AG09319 (cell line): ENCODE measurements at places on chromosomes 5 and 9.
A peak's percentile ranks its signal among the peaks of the same experiment; 100 is the strongest.

GRCh38 chr9:89958086-89958485, 353.3 kb downstream of the GADD45G start:
- DNase-seq: no peak

DNA sequence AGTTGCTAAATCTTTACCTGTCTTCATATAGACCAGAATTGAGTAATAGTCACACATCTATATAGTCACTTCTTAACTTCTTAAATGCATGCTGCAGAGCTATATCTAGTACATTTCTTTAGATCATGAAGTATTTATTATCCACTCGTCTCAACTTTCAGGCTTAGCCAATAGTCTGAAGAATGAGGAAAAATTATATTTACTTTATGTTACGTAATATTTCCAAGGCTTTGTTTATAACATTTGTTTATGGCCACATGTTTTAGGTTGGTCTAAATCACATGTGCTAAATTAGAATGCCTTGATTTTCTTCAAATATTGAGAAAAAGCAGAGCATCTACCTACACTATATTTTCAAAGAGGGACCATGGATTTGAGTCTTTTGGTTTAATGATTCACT, 47.2 kb upstream of the RGMB start:
- no peak for DNase-seq

DNA sequence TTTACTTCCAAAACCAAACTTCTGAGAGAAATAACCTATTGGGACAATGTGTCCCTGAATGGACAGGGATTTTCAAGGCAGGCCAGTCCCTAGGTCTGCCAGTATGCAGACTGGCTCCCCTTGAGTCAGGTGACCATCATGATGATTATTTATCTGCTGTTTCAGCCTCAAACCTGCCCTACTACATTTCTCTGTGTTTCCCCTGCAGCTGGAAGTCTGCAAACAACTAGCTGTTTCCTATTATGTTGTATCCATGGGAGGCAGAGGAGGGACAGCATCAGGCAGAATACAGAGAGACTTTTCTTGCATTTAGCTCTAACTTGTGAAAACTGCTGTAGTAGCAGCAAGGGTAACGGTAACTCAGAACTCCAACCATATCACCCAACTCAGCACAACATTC, 36.2 kb upstream of the IFNK start:
- no peak for DNase-seq

DNA sequence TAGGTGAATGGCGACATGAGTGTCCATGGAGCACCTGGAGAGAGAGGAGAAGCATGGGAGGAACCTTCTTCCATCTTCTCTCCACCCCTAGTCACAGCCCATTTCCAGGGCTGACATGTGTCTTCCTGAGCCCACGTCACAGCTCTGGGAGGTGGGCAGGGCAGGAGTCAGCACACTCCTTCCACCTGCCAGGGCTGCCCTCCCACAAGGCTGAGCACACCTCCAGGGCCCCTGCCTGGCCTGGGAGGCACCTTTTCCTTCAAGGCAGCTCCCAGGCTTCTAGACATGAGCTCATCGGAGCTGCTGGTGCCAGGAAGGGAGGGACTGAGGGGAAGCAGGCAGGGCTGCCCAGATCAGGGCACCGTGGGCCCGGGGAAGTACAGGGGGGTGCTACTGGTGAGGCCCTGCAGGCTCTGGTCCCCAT, 13.6 kb upstream of the SYNPO start:
- DNase-seq: no peak

- no peak for DNase-seq
Measured at GRCh38 chr9:135945969-135946368, 15.2 kb downstream of the UBAC1 start.

DNA sequence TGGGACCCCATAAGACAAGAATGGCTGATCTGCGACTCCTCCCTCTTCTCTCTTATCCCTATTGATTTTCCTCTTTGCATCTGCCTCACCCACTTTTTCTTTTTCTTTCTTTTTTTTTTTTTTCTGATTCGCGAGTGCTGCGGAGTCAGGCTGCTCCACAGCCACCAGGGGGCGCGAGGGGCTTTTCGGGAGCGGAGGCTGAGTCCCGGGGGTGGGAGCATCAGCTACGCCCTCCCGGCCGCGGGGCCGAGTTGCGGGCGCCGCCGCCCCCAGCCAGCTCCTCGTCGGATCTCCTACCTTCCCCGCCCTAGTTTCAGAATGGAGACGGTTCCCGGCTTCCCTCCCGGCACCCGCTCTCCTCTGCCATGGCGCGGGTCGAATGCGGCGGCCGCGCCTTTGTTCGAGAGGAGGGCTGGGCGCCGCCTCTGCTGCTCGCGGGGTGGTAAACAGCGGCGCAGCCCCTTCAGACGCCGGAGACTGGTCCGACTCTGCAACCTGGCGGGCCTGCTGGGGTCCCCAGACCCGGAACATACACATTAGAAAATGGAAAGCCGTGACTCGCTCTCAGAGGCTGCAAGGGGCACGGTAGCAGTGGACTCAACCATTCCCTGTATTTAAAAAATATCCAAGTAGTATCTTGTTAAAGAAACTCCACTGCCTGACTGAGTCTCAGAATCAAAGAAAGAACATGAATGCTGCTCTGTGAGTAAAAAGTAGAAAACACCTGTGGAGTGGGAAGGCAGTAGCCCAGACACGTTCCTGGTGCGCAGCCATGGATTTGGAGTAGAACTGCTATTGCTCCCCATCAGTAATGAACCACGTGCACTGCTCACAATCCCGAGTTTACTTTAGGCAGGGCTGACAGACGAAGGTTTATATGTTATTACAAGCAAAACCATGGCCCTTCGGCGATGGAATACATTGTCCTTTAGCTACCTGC, 55.7 kb downstream of the DPYSL3 start:
- DNase-seq: peak; percentile 79

GRCh38 chr5:93790401-93790800, 49.0 kb upstream of the POU5F2 start:
- DNase-seq: no peak

DNA sequence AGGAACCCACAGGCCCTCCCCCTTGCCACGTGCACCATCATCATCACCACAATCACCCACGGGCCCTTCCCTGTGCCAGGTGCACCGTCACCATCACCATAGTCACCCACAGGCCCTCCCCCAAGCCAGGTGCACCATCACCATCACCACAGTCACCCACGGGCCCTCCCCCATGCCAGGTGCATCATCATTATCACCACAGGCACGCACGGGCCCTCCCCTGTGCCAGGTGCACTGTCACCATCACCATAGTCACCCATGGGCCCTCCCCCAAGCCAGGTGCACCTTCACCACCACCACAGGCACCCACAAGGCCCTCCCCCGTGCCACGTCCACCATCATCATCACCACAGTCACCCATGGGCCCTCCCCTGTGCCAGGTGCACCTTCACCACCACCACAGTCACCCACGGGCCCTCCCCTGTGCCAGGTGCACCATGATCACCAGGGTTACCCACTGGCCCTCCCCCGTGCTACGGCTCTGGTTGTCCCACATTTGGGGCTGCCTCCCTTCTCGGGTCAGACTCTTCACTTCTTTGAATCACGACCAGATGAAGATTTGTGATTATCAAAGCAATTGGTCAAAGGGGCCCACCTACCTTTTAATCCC, 69.1 kb upstream of the OLFM1 start:
- no peak for DNase-seq

- no peak for DNase-seq
Measured at GRCh38 chr5:78213799-78214198, 80.7 kb downstream of the AP3B1 start.

DNA sequence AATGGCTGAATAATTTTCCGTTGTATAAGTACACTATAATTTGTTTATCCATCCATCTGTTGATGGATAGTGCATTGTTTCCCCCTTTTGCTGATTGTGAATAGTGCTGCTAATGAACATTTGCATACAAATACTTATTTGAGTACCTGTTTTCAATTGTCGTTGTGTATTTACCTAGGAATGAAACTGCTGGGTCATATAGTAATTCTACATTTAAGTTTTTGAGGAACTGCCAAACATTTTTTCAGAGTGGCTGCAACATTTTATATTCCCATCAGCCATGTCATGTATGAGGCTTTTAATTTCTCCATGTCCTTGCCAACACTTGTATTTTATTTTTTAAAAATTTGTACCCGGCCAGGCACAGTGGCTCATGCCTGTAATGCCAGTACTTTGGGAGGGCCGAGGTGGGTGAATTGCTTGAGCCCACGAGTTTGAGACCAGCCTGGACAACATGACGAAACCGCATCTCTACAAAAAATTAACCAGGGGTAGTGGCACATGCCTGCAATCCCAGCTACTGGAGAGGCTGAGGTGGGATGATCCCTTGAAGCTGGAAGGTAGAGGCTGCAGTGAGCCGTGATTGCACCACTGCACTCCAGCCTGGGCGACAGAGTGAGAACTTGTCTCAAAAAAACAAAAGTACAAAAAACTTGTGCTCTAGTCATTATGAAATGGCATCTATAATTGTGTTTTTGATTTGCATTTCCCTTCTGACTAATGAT, 2.2 kb upstream of the ANXA6 start:
- no peak for DNase-seq

- no peak for DNase-seq
Measured at GRCh38 chr5:1743061-1743768, 56.4 kb downstream of the MRPL36 start.

- DNase-seq: no peak
Measured at GRCh38 chr5:57453728-57454127, 28.9 kb downstream of the ACTBL2 start.

GRCh38 chr9:83147315-83148149, 84.6 kb upstream of the RASEF start:
- no peak for DNase-seq

DNA sequence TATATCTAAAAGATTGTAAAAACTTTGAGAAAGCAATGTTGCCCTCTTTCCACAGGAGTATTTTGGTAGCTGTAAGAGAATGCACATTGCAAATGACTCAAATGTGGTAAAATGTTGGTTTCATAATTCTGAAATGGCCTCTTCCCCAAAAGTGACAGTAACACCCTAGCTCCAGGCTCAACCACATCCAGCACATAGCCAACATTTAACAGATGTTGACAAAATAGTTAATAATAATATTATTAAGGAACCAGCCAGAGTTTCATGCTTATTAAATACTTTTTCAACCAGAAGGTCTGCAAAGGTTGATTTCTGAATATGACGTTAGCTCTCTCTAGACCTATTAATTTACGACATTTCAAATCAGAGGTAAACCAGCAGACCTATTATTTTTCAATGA, 1.3 kb downstream of the ANXA1 start:
- DNase-seq: no peak

- peak; percentile 2 for DNase-seq
Measured at GRCh38 chr9:26744191-26744965, 148.2 kb downstream of the CAAP1 start.

DNA sequence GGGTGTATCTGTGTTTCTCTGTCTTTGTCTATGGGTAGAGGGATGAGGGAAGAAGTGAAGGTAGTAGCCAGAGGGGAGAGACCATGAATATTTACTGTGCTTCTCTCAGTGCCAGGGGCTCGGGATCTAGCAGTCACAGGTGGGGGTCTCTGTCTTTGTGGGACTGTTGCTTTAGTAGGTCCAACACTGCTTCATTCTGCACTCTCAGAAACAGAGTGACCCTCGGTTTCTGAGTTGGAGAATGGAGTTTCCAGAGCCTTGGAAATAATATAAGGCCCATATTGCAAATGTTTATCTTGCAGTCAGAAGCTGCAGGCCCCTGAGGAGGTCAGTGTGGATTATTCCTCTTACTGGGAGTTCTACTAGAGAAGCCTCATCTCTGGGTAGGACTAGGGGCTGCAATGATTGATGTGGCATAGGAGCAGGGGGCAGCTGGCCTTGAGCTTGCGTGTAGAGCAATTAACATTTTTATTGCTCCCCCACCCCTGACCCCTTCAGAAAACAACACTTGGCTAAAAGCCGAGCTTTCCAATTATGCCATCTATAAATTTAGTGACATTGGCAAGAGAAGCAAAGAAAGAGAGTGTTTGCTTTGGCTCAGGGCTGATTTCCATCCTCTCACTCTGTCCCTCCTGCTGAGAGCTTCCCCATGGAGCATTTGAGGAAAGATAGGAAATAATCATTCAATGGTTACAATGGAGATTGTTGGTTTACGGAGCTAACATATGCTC, 55.0 kb upstream of the TRPC7 start:
- DNase-seq: no peak

DNA sequence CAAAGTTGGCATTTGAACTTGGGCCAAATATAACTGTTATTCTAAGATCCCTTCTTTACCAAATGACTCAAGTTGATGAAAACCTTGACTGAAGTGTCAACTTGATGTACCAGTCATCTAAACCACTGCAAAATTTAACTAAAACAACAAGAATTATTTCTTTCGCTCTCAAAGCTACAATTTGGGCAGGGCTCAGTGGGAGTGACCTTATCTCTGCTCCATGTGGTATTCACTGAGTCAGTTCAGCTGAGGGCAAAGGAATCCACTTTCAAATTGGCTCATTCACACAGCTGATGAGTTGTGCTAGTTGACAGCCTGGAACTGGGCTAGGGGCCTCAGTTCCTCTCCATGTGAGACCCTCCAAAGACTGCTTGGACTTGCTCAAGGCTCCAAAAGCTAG, 166.3 kb downstream of the RORB start:
- no peak for DNase-seq

DNA sequence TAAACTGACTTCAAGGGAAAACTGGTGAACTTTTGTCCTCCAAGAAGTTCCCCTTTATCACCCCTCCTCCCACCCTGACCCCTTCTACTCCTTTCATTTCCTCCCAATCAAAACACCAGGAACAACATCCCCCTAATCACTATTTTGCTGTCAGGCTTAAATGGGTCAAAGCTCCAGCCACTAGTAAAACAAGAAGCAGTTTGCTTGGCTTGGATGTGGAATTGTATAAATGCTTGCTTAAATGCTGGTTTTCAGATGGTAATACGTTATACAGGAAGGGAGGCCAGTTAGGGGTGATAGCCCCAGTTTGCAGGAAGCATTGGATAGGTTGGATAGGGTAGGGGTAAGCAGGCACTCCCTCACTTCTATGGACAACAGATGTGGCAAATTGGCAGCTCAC, 473.6 kb downstream of the AGTPBP1 start:
- DNase-seq: no peak

- DNase-seq: peak; percentile 69
Measured at GRCh38 chr5:135944967-135945560, 9.7 kb downstream of the LECT2 start.

DNA sequence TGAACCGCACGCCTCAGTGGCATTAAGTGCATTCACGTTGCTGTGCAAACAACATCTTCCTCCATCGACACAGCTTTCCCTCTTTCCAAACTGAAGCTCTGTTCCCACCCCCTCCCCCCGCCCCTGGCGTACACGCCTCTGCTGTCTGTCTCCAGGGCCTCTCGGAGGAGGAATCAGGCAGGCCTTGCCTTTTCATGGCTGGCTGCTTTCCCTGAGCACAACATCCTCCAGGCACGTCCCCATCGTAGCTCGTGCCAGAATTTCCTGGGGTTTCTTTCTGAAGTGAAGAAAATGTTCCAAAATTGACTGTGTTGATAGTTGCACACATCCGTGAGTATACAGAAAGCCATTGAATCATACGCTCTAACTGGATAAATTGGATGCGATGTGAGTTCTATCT, 22.3 kb upstream of the TMEM250 start:
- no peak for DNase-seq

GRCh38 chr5:177126771-177127170, 6.8 kb upstream of the NSD1 start:
- DNase-seq: no peak
